ENCODE measurements at places on chromosomes 1 and 21.

DNA sequence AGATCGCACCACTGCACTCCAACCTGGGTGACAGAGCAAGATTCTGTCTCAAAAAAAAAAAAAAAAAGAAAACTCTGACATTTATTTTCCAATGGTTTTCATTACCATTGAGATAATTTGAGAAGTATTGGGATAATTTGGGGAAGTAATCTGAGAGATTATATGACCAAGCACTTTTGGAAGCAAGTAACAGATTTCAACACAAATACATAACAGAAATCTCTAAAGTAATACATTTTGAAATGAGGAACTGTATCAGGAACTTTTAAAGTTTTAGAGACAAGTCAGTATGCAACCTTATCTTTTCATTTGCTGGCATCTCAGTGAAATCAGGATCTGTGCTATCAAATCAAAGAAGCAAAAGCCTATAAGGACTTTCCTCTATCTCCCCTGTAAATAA, 25.4 kb upstream of the SLC16A1 start:
- DNase-seq: no peak

- DNase-seq: no peak
Measured at GRCh38 chr1:245915406-245915805, 591.7 kb downstream of the SMYD3 start.

GRCh38 chr1:236523704-236524141, at the start of gene LGALS8:
Gene LGALS8, plus strand, starts transcription at chr1:236523982. Its CDS starts 2,089 bp downstream, at chr1:236526071.
- peak; percentile 67 for DNase-seq

- no peak for DNase-seq
Measured at GRCh38 chr1:7477593-7477992, 293.5 kb upstream of the VAMP3 start.

DNA sequence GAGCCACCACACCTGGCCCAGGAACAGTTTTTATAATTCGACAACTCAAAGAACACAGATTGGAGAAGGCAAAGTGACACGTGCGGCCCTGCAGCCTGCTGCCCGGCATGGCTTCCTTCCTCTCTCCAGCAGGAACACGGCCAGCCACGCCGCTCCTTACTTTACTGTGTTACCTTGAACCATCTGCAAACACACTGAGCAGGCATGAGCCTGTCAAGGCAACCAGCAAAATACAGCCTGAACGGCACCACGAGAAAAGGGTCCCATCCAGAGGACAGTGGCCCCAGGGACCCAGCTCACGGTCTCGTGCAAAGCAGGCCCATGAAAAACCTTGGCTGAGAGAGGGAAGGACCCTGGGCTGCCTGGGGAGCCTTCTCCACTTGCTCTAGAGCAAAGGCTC, 38.8 kb downstream of the NPHP4 start:
- DNase-seq: no peak

DNA sequence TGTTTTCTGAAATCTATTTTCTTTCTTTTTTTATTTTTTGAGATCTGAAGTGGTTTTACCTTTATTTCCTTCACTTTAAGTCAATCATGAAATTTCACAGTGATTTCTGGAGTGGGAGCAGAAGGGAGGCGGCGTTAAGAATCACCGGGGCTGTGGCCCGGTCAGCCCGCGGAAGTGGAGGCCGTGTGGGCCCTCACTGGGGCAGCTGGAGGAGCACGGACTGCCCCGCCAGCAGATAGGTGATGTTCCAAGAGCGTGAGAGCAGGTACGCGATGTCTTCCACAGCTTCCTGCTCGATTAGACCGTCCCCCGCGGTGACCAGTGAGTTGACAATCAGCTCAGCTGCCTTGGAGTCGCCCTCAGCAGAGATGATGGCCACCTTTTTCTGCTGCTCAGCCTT, 10.6 kb upstream of the TP53BP2 start:
- no peak for DNase-seq

- DNase-seq: no peak
Measured at GRCh38 chr1:100868364-100868995, 26.2 kb downstream of the EXTL2 start.
